ENCODE measurements at places on chromosomes 6 and 20.

GRCh38 chr6:155162682-155163081 lies 101.1 kb upstream of the CLDN20 start:
- DNase-seq: no peak

GRCh38 chr6:89501222-89501621 lies 68.3 kb downstream of the ANKRD6 start:
- DNase-seq: no peak

DNA sequence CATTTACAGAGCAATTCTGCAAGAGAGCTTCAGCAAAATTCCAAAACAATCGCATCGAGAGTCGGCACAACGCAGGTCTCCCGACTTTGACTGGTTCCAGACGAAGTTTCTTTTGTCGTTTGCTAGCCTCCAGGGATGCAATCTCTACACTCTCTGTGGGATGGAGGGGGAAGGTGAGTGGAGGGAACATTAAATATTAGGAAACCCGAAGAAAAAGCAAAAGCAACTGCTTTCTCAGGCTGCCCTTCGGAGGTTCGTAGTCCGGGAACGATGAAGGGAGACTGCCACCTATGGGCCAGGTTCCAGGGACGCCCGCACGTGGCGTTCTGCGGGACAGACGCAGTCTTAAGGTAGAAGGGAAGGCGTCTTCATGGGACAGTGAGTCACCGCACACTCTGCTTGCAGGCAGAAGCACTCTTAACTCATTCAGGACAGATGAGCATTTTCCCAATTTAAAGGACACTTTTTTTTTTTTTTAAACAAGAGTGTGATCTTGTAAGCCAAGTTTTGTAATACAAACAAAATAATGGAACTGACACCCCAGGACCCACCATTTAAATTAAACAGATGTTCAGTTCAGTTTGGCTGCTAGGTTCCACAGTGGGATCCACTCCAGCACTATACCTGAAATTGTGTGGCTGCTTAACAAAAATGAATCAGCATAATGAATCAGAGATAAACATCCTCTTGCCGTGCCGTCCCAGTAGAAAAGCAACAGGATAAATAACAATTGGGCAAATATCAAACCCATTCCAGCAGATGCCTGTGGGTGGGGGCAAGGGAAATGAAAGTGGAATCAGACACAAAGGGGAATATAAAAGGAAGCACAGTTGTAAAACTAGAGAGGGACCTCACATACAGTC lies 65.8 kb upstream of the ARMC2 start:
- DNase-seq: peak; percentile 61

DNA sequence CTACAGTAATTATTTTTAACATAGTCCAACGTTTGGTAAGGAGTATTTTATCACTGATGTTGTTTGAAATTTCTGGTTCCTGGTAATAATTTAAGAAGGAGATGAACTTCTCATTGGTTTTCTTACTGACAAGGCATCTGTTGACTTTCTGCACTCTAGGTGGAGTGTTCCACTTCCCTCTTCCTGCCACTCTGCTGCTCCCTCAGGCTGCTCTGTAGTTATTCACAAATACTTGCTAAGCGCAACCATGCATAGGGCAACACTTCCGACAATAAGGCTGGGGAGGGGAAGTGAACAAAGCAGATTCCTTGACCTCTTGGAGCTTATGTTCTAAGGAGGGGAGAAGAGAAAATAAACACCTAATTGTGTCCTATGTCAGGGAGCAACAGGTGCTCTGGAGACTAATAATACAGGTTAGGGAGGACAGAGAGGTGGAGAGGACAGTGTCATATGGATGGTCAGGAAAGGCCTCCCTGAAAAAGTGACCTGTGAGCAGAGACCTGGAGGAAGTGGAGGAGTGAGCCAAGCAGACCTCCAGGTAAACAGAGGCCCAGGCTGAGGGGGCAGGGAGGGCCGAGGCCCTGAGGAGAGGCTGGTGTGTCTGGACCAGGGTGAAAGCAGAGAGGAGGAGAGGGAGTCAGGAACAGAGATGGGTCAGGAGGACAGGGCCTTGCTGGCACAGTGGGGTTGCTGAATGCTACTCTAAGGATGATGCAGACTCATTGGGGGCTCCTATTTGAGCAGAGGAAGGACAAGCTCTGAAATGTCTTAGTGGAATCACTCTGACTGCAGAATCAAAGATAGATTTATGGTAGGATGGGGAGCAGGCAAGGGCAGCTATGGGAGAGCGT lies 134.8 kb upstream of the SLC24A3 start:
- DNase-seq: no peak

DNA sequence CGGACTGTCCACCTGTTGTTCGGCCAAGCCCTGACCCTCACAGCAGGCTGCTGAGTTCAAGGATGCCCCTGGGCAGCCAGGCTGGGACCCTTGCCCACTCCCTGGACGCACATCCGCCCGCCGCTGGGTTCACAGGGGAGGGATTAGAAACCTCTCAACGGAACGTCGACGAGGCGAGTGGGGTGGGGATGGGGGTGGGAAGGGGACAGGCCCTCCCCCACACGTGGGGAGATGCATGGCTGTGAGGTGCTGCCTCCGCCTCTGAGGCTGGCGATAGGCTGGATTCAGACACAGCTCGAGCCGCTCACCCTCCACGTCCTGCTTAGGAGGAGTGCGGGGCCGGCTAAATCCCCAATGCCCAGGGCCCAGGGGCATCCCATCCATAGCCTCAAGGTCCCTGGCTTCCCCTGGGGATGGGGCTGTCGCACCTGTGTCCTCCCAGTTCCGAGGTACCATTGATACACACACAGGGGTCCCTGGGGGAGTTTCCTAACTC lies 90.6 kb upstream of the BHLHE23 start:
- DNase-seq: no peak

DNA sequence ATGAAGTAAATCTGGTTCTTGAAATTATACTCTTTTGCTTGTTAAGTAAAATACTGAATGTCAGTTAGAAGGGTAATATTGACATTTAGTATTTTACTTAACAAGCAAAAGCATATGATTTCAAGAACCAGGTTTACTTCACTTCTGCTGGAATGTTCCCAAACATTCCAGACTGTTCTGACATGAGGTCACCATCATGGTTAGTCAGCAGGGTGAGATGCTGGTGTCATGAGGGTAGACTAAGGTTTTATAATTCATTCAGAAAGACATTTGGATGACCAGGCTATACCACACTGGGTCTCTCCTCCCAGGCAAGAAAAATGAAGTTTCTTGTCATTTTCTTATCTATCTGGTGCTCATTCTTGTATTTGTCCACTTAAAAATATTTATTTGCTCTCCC lies 414.4 kb upstream of the MMS22L start:
- DNase-seq: no peak

DNA sequence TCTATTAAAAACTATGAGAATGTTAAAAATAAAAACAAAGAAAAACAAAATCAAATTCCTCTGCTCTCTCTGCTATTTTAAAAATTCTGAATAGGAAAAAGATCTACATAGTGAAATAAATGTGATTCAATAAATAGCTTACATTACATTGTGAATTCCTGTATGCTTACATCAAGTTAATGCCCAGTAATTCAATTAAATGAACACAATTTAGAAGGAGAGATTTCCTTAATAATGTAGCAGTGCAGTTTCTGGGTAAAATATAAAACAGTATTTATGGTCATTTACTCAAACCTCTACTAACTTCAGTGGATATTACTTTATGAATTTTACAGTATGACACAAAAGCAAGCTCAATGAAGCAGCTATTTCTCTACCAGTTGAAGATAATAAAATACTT lies 594.6 kb downstream of the EYS start:
- DNase-seq: no peak

GRCh38 chr6:15770347-15771143 lies 107.7 kb upstream of the DTNBP1 start:
- DNase-seq: no peak

DNA sequence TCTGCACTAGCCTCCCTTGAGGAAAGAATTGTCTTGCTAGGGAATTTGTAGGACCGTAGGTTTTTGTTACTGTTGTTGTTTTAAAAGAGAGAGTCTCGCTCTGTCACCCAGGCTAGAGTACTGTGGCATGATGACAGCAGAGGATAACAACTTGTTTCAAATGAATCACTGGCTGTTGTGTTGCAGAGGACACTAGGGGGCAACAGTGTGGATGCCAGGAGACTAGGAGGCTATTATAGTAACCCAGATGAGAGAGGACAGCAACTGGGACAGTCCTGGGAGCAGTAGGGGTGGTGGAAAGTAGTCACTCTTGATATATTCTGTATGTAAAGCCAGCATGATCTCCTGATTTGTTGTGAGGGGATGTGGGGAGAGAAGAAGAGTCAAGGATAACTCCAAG lies 41.8 kb upstream of the LAMA4 start:
- DNase-seq: no peak

DNA sequence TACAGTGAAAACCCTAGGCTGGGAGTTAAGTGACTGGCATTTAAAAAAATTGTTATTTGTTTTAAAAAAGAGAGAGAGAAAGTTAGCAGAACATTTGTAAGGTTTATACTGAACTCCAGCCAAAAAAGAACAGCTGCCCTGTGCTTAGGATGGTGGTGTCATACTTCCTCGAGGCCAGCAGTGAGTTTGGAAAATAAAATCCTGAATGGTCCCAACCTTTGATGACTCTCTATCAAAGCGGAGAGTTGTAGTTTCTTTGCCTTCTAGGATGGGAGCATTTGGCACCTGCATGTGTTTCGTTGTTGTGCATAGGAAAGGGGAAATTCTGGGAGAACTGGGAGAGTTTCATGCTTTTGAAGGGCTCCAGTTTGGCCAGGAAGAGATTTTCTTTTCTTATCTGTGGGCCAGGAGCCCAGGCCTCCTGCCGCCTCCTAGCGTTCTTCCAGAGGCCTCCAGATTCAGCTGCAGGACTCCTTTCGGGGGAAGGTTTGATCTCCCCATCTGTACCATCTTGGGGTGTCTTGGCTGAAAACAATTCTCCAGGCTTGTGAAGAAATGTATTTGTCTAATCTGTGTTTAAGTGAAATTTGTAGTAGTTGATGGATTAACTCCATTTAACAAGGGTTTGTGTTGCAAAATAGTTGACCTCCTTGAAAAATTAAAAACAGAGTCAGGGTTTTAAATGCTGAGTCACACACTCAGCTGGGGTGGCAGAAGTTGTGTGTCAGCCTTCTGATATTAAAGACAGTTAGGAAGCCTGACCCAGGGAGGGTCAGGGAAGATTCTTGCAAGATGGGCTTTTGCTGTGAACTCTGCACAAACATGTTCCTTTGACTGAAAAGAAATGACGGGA lies 63.4 kb downstream of the TXNDC5 start:
- no peak for DNase-seq

- DNase-seq: no peak
Observed at GRCh38 chr20:13554706-13555105, 84.0 kb downstream of the TASP1 start.

GRCh38 chr6:150261997-150262697 lies 106.7 kb upstream of the IYD start:
- DNase-seq: no peak

DNA sequence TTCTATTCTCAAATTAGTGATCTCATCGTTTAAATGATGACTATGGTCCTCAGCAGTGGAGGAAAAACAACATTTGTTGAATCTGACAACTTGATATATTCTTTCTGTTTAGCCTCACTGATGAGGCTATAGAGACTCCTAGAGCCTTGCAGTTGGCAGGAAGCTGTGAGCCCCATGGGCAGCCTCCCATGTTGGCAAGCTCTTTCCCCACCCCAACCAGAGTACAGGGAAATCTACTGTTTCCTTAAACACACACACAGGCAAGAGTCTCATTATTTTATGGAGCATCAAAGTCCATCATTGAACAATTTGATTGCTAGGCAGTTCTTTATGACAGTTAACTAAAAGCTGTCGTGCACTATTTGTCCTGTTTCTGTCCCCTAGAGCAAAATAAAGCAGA lies 498.2 kb upstream of the CITED2 start:
- no peak for DNase-seq

DNA sequence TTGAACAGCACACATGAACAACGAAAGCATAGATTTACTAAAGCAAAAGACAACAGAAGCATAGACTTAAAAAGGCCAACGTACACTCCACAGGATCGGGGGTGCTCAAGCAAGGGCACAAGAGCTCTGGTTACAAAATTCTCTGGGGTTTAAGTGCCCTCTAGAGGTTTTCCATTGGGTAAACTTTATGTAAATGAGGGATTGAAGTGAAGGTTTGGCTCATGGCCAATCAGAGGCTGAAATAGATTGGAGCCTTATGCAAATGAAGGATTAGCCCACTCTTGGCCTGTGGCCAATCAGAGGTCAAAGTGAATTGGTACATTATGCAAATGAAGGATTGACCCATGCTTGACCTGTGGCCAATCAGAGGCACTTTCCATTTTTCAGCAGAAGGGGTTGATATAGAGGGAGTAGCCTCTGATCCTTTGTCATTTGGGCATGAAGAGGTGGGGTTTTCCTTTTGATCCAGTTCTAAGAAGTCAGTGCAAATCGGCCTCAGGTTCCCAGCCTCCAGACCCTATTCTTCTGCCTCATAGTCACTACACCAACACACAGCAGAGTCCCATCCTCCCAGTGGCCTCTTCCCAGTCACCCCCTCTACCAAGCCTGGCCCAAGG lies 244.9 kb downstream of the THBS2 start:
- no peak for DNase-seq

GRCh38 chr20:48273843-48274242 lies 488.6 kb upstream of the SULF2 start:
- DNase-seq: no peak

DNA sequence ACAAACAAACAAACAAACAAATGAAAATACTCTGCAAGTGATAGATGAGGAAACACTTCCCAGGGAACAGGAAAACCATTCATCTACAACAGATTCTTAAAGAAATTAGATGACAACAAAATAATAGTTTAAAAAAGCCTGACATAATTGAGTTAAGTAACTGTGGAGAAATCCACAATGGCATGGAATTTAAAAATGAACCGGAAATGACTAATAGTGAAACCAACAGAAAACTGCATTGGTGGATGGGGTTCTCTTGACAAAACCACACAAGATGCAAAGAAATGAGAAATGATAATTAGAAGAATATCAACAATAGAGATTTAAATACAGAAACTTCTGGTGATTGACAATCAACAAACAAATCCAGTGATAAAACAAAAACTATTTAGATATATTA lies 785.6 kb downstream of the QKI start:
- DNase-seq: no peak

GRCh38 chr6:138815797-138816528 lies 20.1 kb downstream of the ECT2L start:
- no peak for DNase-seq

DNA sequence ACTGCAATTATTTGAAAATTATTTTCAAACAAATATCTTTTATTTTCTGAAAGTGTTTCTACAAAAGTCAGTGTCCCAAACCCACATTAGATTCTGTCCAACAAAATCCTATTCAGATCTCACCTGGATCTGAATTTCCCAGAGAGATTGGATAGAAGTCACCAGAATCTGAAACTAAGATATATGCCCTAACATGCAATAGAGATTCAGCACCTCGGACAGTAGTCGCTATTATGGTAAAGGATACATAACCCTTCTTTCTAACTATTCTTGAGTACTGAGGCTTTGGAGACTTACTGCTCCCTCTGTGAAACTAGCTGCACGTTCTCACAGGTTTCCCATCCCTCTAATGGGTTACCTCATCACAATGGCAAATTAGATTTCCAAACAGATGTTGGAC lies 151.4 kb downstream of the ID4 start:
- no peak for DNase-seq

Measured in T-helper 2 cell (primary cell).